ENCODE measurements at places on chromosomes 2 and 18.

DNA sequence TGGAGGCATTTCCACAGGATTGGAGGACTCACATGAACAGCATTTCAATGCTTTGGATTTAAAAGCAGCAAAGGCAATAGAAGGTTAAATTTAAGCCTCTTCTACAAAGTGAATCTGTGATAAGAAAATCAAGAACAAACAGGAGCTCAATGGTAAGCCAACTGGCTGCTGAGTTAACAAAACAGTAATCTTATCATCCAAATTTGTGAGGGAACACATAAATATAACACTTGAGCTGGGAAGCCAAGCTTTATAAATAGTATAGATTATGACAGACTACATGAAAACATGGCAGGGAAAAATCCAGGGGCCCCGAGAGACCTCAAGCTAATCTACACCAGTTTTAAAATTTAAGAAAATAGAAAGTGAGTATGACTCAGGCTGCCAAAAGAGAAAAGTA is 108.5 kb upstream of the PGAP1 start:
- no peak for DNase-seq

DNA sequence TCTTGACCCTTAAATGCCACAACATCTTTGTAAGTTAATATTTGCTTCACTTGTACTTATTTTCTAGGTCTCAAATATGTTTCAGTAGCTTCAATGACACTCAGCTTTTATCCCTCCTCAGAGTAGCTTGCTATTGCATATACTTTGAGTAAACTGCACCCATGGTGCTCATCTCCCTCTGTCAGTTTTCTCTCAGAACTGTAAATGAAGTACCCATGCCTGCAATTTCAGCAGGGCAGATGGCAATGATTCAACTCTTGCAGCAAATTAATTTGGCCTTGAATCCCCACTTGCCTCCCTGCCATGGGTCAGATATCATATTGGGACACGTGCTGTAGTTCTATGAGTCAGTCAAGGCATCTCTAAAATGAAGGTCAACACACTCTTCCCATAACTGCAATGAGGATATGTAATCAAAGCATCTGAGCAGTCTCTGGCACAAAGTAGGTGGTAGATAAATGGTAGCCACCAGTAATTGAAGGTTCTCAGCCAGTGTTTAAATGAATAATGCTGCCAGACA is 225.8 kb downstream of the PIEZO2 start:
- DNase-seq = peak; percentile 56

DNA sequence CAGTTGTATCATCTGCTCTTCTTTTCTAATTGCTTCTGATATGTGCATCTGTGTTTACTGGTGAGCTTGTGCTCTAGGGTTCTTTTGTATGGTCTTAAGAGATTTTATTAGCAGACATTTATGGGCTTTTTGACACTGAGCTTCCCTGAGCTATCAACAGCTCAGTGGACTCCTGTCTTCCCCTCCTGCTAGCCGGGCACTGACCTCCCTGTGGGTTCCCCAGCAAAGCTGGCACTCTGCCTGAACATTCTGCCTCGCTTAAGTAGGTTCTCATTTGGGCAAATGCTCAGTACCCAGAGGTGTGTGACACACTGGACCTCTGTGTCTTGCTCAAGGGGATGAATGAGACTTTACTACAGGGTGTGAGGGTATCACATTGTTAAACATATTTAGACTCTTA is 15.8 kb downstream of the TRAF3IP1 start:
- DNase-seq = peak; percentile 30

- no peak for DNase-seq
Observed at GRCh38 chr2:164114937-164115336, 379.1 kb upstream of the FIGN start.

- no peak for DNase-seq
Observed at GRCh38 chr2:102010902-102011301, 19.1 kb downstream of the IL1R2 start.

Data from choroid plexus epithelial cell (primary cell).